Esophagus squamous epithelium (tissue), 5 donors: ENCODE measurements at places on chromosomes 4 and X.

DNA sequence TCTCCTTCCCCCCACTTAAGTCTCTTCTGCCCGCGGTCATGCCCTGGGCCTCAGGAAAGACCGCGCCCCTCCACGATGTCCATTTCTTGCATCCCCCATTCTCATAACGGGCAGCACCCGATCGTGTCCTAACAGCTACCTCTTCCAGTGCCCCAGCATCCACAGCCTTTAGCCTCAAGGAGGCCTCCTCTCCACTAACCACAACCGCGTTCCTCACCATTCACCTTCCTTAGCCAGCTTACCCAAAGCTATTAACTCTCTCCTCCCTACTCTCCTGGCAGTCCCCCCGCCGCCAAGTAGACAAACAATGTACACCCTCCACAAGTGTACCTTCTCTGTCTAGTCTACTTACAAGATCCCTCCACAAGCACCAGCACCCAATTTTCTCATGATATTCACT is 58.6 kb upstream of the PAGE5 start:
- no peak for DNase-seq

GRCh38 chr4:167196344-167197012 is 37.8 kb downstream of the SPOCK3 start:
- no peak for DNase-seq

DNA sequence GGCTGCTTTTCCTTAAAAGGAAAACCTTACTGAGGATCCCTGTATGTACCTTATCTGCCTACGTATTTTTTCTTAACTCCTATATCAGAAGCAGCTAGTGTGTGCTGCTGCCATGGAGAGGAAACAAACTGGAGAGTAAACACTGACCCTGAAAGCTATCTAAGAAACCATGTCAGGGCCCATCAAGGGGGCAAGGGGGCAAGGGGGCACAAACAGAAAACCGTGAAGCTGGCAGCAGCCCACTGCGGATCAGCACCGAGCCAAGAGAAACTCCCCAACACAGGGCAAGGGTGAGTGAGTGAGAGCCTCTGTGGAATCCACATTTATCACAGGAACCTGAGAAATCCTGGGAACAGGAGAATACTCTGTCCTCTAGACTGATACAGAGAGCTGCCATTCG is 1204.2 kb downstream of the PCDH18 start:
- no peak for DNase-seq

- DNase-seq, result no peak
Observed at GRCh38 chr4:70667740-70668535, 1.6 kb upstream of the JCHAIN start.

DNA sequence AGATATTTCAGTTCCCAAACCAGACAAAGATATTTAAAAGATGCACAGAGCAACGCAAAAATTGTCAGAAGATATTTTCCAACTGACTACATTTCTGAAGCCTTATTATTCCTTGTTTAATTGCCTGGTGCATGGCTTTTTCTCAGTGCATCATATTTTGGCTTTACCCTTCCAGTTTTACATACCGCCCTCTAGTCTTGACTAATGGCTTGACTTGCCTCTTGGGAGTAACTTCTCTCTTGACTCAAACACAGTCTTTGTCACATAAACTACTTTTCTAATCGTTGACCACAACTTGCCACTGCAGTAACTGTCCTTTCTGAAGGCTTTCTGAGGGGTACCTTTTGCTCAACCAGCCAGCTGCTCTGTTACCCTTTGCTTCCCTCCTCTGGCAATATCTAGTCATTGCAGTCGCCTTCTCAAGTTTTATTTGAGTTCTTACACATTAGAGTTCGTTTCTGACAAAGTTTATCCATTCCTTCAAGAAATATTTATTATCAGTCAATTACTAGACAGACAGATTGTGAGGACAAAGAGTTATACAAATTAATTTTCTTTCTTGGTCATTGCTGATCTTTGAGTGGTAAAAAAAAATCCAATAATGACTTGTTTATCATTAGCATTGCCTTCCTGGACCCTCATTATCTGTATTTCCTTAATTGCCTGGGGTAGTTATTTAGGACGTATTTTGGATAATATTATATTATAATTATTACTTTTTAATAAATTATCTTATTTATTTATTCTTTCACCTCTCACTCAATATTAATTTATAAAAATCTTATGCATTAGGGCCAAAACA is 506.9 kb upstream of the PCDH10 start:
- no peak for DNase-seq

GRCh38 chr4:125389713-125390112 is 75.0 kb downstream of the FAT4 start:
- DNase-seq, result no peak
